Inflammatory macrophage treated with lipopolysaccharide for 1 hour (primary cell): ENCODE measurements at places on chromosomes 7 and 10.

DNA sequence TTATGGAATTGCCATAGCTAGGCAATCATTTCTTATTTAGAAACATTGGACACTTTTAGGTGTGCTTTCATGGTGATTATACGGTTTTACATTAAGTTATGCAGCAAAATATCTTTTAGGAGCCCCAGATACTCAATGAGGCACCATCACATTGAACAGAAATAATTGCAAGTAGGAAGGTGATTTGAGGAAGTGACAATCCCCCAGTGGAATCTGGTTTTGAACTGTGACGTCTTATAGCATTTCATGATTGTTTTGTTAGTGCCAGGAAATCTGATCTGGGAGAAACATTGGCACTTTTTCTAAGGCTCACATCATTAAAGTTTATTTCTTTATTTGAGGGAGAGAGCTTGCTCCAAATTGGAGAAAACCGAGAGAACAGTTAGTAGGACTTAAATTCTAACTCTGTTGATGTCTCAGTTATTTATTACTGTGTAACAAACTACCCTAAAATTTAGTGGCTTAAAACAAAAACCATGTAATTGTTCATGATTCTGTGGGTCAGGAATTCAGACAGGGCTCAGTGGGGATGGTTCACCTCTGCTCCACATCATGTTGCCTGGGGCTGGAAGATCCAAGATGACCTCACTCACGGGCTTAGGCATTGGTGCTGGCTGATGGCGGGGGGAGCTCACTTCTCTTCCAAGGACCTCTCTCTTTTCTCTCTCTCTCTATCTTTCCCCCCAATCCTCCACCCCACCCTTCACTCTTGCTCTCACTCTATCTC lies 78.2 kb upstream of the STEAP1B start:
- DNase-seq, result peak; percentile 76

- DNase-seq, result no peak
Measured at GRCh38 chr10:72087969-72088888, at the start of gene SPOCK2. Gene SPOCK2 (minus strand): TSS chr10:72088551. CDS start chr10:72088328, 223 bp downstream.

GRCh38 chr7:29177963-29178600 lies 16.5 kb upstream of the CHN2 start:
- DNase-seq, result peak; percentile 83

GRCh38 chr10:27699776-27700175 lies 45.8 kb downstream of the MKX start:
- no peak for DNase-seq

DNA sequence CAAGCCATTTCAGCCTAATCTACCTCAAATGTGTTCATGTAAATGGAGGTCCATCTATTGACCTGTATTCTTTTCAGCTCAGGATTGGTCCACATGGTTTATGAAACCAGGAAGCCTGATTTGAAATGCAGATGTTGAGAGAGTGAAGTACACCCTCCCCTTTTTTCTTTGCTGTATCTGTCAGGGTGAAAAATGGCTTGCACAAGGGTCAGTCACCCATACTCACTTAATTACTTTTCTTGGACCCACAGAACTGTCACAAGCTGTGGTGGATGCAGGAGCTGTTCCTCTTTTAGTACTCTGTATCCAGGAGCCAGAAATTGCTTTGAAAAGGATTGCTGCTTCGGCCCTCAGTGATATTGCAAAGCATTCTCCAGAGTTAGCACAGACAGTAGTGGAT lies 41.2 kb downstream of the SPAG6 start:
- DNase-seq, result no peak

GRCh38 chr7:148645898-148646297 lies 52.8 kb upstream of the CUL1 start:
- peak; percentile 35 for DNase-seq

DNA sequence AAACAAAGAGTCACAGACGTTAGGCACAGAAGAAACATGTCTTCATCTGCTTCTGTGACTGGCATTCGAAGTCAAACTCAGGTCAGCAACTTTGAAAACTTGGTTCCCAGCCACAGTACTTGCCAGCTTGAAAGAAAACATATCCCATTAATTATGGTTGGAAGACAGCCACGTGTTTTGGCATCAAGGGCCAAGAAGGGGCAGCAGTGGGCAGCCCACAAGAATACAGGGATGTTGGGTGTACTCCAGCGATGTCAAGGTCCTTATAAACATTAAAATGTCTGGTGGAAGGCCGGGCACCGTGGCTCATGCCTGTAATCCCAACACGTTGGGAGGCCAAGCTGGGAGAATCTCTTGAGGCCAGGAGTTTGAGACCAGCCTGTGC lies 29.5 kb downstream of the JCAD start:
- no peak for DNase-seq

GRCh38 chr7:100673942-100674410 lies 436 bp downstream of the GNB2 start:
- peak; percentile 34 for DNase-seq

- no peak for DNase-seq
Measured at GRCh38 chr7:77444123-77444522, 28.0 kb upstream of the GSAP start.

GRCh38 chr10:71219918-71220688 lies 7.7 kb downstream of the UNC5B start:
- no peak for DNase-seq

- DNase-seq, result peak; percentile 7
Measured at GRCh38 chr7:79176859-79177477, 276.5 kb downstream of the MAGI2 start.

- DNase-seq, result no peak
Measured at GRCh38 chr7:71198887-71199286, 66.9 kb downstream of the GALNT17 start.

- no peak for DNase-seq
Measured at GRCh38 chr7:44267178-44267577, 58.2 kb downstream of the CAMK2B start.

DNA sequence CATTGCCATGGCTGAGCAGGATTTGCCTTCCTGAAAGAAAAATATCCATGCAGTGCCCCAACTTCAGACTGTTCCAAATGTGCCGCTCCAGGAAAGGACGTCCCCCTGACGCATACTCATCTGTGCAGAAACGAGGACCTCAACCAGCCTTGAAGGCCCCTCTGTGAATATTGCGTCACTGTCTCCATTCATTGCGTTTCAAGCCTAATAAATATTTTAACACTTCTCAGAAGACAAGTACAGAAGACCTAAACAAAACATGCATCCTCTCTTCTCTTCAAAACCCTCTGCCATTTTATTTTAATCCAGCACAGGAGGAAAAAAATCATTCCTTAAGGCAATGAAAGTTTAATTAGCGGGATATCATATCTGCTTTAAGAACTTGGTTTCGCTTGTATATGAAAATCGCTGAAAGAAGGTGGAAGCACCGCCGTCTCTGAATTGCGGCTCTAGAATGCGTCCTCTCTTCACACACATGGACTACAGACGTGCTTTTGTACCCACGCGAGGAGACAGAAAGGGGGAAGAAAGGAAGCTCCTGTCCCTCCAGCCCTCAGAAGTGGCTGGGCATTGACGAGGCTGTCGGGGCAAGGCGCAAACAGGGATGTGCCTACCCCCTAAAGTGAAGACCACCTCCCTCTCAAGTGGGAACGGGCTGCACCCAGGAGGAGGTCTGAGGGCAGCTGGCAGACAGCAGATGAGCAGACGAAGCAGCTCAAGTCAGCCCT lies 36.8 kb downstream of the RGS10 start:
- DNase-seq, result no peak

DNA sequence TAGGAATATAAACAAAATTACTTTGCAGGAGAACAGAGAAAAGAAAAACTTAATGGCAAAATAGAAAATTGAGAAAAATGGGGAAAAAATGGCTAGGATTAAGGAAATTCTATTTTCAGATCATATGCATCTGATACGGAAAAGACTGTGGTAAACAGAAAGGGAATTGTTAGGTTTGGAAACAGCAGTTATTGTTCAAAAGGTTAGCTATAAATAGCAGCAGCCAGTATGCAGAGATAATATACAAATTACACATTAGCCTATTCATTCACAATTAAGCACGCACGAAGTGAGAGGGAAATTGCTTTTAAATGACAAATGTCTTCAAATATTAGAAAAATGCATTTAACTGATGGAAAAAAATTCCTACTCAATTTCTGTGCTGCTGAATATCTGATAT lies 224.1 kb upstream of the FAM3C start:
- no peak for DNase-seq

DNA sequence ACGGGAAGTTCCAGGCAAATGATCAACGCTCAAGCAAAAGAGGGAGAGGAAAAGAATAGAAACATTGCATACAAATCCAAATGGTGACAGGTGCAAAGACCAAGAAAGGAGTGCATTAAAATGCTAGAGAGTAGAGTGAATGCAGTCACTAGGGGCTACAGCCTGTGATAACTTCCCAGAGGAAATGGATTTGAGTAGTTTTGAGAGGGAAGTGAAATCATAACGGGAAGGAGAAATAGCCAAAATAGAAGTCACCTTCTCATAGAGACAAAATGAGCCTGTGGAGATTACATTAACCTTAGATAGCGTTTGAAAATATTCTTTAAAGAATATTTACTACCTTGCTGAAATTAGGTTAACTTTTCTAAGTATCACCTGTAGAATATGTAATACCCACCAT lies 26.5 kb downstream of the NUP42 start:
- peak; percentile 49 for DNase-seq

DNA sequence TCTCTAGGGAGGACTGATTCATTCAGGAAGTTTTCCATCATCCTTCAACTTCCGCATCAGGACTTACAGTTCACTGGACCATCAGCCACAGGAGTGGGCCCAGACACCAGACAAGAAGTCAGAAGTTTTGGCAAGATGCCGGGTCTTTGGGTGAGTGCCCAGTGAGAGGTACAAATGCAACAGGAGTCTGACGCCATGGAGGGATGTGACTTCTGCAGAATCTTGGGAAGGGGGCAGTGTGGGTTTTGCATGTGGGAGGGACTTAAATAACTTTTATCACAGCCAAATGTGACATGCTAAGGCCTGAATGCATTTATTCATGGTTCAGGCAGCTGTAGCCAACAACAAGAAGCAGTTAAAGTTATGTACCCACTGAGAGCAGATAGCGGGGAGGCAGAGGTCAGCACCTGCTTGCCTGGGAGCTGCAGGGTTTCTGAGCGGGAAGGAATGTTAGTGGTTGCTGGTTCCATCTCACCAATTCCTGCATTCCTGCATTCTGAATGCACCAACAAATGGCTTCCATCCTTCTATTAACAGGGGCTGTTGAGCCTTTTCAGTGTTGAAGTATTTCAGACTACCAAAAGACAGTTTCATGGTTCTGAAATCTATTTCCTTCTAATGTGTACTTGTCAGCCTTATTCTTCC lies 375.2 kb downstream of the PAXIP1 start:
- DNase-seq, result no peak

- no peak for DNase-seq
Measured at GRCh38 chr7:35261041-35261440, 7.1 kb upstream of the TBX20 start.

DNA sequence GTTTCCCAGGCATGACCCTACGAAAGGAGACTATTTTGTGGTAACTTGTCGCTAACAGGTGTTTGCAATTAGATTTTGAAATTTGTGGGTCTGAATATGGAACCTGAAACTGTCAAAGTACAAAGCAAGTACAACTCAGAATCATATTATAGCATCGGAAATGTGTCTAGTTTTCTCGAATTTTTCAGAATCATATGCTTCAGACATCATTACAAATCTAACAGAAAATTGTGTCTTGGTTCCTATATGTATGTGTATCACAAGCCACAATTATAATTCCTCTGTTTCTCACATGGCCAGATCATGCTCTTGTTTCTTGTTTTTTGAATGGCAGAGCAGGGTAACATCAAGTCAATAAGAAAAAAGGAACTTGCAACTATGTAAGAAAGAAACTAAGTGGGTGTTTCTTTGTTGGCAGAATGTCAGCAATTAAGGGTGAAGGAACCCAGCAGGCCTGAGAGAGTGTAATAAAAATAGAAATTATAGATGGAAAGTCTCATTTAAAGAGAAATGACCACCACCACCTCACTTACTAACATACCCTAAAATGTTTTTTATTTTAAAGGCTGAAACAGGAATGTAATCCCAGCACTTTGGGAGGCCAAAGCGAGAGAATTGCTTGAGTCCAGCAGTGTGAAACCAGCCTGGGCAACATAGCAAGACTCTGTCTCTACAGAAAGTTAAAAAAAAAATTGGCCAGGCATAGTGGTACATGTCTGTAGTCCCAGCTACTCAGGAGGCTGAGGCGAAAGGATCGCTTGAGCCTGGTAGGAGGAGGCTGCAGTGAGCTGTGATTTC lies 51.3 kb downstream of the PRTFDC1 start:
- DNase-seq, result peak; percentile 76

- DNase-seq, result peak; percentile 24
Measured at GRCh38 chr10:28479425-28479865, 53.5 kb upstream of the WAC start.

GRCh38 chr7:107277331-107277730 lies 108.5 kb downstream of the HBP1 start:
- DNase-seq, result no peak

GRCh38 chr10:14093730-14094484 lies 236.8 kb downstream of the FRMD4A start:
- DNase-seq, result no peak

- no peak for DNase-seq
Measured at GRCh38 chr7:67743501-67743900, 746.9 kb downstream of the TYW1 start.

DNA sequence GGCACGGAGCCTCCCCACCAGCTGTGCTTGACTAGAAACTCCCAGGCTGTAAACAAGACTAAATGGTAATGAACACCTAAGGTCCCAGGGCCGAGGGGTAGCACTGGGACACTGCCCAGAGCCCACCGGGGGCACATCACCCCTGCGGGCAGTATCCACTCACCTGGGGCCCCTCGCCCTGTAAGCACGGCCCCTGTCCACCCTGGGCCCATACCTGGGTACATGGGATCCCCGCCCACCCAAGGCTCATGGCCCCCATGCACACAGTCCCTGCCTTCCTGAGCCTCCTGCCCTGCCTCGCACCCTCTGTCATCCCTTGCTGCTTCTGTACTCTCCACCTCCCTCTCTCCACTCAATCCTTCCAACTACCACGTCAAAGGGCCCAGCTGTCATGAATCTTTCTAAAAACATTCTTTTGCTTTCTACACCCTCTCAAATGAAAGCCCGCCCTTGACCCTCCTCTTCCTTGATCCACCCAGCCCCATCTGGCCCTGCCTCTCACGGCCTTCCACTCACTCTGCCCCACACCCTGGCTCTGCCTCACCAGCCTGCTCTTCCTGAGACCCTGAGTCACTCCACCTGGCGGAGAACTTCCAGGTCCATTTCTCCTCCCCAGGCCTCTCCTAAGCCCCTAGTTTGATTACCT lies 173.1 kb downstream of the PARD3 start:
- DNase-seq, result no peak

- no peak for DNase-seq
Measured at GRCh38 chr10:122830273-122830964, 15.2 kb downstream of the CUZD1 start.

DNA sequence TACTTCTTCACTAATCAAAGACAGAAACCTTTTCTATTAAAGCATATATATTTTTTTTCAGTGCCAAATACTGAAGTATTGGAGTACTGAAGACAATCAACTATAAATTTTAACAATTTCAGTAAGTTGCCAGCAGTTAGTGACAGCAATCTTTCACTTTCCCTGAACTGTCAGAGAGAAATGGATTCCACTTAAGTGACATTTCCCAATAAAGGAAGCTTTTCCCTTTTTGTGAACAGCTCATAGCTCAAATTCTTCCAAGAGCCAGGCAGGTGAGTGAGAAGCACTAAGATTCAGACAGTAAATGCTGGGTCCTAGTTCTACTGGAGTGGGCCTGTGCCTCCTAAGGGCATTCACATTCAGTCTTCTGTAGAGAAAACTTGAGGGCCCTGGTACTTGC lies 142.0 kb downstream of the SRPK2 start:
- DNase-seq, result no peak
